ENCODE measurements at places on chromosomes 12 and 14. TPM values are rescaled to one million over a fixed set of nuclear protein-coding genes. Genes with fewer than 3 reads are reported as not detected.

Gene CFAP251
- 0.96 TPM for total RNA-seq

Gene PRH2
- total RNA-seq: not detected

Gene KLRC1
- not detected for total RNA-seq

Gene OR11H6
- total RNA-seq: not detected

Gene ADAM20
- total RNA-seq: 0.72 TPM

Gene RAB15
- 6.5 TPM for total RNA-seq

Gene CLEC2D
- 219 TPM for total RNA-seq

Gene RTL1
- total RNA-seq: not detected

Gene STAB2
- total RNA-seq: not detected

Gene COX8C
- not detected for total RNA-seq

Gene MYL2
- total RNA-seq: not detected

Gene GRIN2B
- total RNA-seq: not detected

Gene ADAMTS20
- total RNA-seq: not detected

Gene IFNG-AS1
- total RNA-seq: 9.3 TPM

Gene DBX2
- total RNA-seq: not detected

Gene OAS2
- total RNA-seq: 82.2 TPM

Gene MEG3
- total RNA-seq: 0.10 TPM

Gene DAO
- not detected for total RNA-seq

Gene TSPAN31
- 8.7 TPM for total RNA-seq

Gene TPPP2
- not detected for total RNA-seq

Gene AKAP3
- 1.5 TPM for total RNA-seq

Gene GALNT9
- total RNA-seq: 0.69 TPM

Gene SCARB1
- total RNA-seq: 1.2 TPM

Gene OR10P1
- not detected for total RNA-seq

Gene ASIC1
- 2.1 TPM for total RNA-seq

Gene KLRK1
- 2.7 TPM for total RNA-seq

Gene PIWIL1
- total RNA-seq: not detected

Gene KRT8
- total RNA-seq: not detected

Gene WDHD1
- total RNA-seq: 4.7 TPM

Gene HOXC5
- total RNA-seq: not detected

Gene GPX2
- total RNA-seq: not detected

Gene ZFP36L1
- total RNA-seq: 200 TPM

Gene SIX4
- not detected for total RNA-seq

Gene PYM1
- total RNA-seq: 34.0 TPM

Gene IQSEC3
- 0.05 TPM for total RNA-seq

Gene ITFG2
- 80.0 TPM for total RNA-seq

Gene PLEKHD1
- total RNA-seq: 0.25 TPM

Gene RPGRIP1
- not detected for total RNA-seq

Gene SCAF11
- 171 TPM for total RNA-seq

Measured in CD4-positive, CD25-positive, alpha-beta regulatory T cell (primary cell).